ENCODE measurements at places on chromosomes 7 and 10. TPM values are rescaled to one million over a fixed set of nuclear protein-coding genes. Genes with fewer than 3 reads are reported as not detected.

Gene SH2B2
- polyA plus RNA-seq: 21.6 TPM

Gene NEBL
- 16.4 TPM for polyA plus RNA-seq

Gene CYP2C18
- not detected for polyA plus RNA-seq

Gene CYP3A5
- polyA plus RNA-seq: not detected

Gene RBM48
- 26.4 TPM for polyA plus RNA-seq

Gene MYL10
- not detected for polyA plus RNA-seq

Gene LIPJ
- polyA plus RNA-seq: 0.15 TPM

Gene TMEM270
- not detected for polyA plus RNA-seq

Gene GDF10
- 0.44 TPM for polyA plus RNA-seq

Gene BRAT1
- polyA plus RNA-seq: 68.6 TPM

Data from neural cell (in vitro differentiated cells).